ENCODE measurements at places on chromosomes 1 and 21.

GRCh38 chr1:30345491-30346130, 377.8 kb downstream of the MATN1 start:
- DNase-seq: no peak

DNA sequence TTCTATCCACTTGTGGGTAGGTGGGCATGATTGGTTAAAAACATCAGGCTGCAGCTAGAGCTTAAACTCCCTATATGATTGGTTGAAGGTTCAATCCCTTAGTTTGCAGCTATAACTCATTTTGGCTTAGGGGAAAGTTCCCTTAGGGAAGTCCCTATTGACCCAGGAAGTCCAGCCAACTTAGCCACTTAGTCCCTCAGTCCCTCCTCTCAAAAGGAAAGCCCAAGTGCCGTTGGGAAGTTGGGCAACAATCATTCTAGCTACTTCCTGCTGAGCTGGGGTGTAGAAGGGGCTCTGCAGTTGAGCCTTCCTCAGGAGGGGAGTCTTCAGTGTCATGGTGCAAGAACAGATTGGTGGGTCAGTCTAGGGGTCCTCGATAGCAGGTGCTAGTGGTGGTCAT, 12.2 kb downstream of the MSTO1 start:
- no peak for DNase-seq

GRCh38 chr1:244801246-244801645, 34.2 kb upstream of the COX20 start:
- DNase-seq: peak; percentile 29

DNA sequence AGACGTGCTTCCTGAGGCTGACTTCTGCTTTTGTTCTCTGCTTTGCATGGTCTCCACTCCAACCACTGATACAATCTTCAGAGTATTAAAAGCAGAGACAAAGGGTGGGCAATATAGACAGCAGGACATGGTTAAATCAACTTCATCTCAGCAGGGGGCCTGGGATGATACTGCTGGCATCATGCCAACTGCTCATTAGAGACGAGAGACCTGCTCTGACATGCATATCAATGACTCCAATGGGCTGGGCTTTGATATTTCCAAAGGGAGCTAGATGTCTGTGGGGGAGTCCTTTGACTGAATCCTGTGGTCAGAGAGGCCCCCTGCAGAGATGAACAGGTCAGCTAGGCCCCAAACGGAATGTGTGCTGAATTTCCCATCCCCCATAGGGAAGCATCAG, 106.6 kb downstream of the ACTL8 start:
- no peak for DNase-seq

- DNase-seq: no peak
Measured at GRCh38 chr1:31989964-31990363, 23.7 kb upstream of the KHDRBS1 start.

DNA sequence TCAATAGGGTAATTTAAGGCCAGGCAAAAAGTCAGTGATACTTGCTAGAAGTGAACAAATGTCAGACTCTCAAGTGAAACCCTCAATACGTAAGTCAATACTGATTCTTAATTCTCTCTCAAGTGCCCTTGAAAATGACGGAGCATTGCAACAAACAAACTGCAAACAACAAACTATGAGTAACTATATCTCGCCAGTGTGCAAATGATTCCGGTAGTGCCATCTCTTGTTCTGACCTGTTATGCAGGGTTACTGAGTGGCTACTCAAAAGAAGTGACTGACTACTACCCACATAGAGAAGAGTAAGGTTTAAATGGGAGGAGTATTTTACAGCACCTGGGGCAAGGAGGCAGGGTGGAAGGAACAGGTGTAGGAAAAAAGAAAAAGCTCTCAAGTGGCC, 1.6 kb downstream of the SLC19A2 start:
- no peak for DNase-seq

DNA sequence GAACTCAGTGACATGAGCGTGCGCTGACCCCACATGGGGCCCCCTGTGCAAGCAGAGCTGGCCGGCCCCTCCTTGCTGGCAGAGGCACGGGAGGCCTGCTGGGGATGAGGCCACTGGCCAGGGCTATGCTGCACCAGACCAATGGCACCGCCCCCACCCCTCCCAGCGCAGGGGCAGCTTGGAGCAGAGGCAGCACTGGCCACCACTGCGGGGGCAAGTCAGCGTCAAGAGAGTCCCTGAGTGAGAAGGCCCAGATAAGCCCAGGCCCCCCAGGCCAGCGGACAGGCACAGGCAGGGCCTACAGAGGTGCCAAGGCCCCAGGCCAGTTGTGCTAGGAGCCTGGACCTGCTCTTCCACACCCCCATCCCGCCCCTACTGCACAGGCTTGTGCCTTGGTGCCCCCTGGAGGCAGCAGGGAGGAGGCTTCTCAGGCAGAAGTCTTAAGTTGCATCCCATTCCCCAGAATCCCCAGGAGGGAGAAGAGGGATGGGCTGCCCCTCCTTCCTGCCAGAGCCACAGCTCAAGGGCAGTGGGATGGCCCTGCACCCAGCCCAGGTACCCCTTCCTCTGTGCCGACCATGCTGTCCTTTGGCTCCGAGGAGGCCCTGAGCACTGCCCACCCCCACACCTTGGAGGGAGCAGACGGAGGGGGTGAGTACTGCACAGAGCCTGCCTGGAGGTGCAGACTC, 35.8 kb downstream of the EPHX1 start:
- DNase-seq: no peak

DNA sequence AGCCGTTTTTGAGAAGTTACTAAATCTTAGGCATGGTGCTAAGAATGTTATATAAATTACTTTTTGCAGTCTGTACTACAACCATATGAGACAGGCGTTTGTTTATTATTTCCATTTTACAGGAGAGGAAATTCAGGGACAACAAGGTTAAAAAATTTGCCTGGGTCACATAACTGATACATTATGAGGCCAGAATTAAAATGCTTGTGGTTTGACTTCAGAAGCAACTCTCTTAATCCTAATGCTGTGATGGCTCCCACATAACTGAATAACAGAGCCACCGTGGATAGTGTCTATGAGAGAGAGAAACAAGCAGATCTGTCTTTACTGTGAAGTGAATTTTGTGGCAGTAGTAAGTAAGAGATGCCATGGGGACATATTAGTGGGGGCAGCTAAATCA, 184.9 kb downstream of the NCAM2 start:
- DNase-seq: no peak

DNA sequence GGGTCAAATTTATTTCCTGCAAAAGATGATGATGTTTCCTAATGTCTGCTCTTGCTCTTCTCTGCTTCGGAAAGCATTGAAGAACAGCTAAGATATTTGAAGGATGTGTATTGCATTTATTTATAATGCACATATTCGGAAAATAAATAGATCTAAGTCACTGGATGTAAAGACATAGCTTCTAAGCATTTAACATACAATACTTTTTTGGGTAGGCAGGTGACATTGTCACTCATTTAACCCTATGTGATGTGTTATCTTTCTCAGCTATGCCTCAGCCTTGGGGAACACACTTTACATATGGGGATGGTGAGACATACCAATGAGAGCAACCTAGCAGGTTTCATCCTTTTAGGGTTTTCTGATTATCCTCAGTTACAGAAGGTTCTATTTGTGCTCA, at the start of gene OR2G2:
OR2G2 (plus strand) TSS at position 301 of the 400 bp plus-strand sequence; CDS start at position 301, 0 bp downstream.
- no peak for DNase-seq

DNA sequence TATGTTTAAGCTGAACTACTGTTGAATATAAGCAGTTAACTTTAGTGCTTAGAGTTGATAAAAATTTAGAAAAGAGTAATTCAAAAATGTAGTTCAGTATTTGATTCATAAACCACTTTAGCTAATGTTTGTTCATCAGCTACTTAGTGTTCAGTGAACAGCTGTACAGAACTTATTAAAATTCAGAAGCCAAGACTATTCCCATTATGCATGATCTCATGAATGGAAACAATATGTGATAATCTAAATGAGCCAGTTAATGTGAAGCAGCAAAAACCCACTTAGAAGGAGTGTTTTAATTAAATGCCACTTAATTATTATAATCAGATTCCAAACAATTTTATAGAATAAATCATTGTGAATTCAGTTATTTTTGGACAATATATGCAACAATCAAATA, 92.9 kb upstream of the NEGR1 start:
- no peak for DNase-seq

DNA sequence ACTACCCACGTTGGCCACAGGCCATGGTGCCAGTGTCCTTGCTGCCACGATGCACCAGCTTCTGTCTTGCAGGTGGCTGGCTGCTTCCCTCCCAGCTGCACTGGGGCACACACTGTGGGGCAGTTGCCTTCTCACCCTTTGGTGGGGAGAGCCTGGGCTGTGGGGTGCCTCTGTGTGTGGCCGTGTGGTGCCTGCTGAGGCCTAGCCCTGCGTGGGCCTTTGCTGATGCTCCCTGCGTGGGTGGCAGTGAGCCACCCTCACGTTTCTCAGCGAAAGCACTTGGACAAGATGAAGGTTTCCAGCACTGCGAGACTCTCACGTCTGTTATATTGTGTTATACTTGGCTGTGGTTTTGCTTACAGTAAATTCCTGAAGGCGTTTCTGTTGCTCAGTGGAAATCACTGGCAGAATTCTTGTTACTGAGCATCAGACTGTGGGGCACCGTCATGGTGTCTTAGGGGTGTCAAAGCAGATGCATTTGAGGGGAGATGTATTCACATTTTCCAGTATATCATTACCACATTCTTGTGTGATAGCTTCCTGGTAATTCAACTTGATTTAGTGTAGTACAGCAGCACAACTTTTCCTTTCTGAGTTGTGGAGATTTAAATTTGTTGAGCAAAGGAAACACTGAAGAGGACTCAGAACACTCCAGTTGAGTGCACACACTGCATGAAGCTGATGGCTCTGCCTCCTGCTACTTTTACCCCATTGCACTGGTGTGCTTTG, 124.7 kb downstream of the PCBP3 start:
- no peak for DNase-seq

GRCh38 chr1:62361431-62361830, 42.2 kb upstream of the KANK4 start:
- DNase-seq: no peak

GRCh38 chr1:157925419-157926166, 67.9 kb upstream of the KIRREL1 start:
- DNase-seq: no peak

GRCh38 chr1:22854688-22855565, 117.7 kb downstream of the LACTBL1 start:
- DNase-seq: no peak

- no peak for DNase-seq
Measured at GRCh38 chr21:39175154-39175553, 8.1 kb downstream of the PSMG1 start.

DNA sequence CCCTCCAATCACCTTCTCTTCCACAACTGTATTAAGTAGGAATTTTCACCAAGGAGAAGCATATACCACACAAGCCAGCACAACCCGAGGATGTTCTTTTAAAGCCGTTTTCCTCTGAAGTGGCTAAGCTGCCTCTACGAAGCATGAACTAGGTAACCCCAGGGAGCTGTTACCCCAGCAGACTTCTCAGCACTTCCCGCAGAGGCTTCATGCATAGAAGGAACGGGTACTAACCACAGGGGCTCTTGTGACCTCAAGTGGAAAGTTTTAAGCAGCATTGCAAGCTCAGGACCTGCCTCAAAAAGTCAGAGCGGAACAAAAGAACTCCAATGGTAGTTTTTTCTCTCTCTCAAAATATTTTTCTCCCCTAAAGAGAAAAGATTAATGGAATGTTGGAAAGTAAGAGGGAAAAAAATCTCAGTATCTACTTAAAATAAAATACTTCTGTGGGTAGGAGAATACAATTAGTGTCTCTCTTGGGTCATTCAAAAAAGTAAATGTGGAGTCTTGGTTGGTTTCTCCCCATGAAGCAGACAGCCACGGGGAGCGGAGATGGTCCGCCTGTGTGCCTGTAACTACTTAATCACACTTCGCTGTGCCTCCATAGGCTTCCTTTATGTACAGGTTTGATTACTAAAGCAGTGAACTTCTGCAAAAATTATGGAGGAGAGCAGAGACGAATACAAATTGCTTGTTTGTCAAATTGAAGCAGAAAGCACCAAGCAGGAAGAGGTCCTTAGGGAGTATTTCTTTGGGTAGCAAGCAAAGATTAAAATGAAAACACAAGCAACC, 40.9 kb downstream of the STX6 start:
- peak; percentile 2 for DNase-seq

DNA sequence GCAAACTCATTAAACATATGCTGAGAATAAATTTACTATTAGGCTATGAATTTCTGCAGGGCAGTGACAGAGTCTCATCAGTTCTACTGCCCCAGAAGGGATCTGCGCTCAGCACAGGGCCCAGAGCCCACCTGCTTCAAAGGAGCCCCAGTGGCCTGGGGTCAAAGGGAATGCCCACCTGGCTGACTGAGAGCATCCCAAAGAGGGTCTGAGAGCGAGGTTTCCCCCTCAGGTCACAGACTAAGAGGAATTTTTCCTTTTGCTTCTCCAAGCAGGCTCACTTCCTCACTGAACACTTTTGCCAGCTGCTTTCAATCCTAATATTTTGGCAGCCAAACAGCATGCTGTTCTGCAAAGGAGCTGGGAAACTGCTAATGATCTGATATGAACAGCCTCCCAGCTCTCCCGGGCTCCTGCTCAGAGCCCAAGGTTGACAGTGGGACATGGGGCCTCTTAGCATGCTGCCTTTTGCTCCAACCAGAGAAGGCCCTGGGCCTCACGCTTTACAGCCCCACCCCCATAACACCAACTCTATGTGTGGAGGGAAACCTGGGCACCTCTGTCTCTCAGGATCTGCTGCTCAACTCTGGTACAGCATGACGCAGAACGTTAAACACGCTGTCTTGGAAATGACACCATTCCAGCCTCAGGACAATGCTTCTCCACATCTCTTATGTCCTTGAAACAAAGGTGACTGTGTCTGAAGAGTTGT, 70.7 kb upstream of the SYT6 start:
- DNase-seq: no peak

GRCh38 chr1:28341591-28341990, 12.8 kb downstream of the MED18 start:
- DNase-seq: no peak

DNA sequence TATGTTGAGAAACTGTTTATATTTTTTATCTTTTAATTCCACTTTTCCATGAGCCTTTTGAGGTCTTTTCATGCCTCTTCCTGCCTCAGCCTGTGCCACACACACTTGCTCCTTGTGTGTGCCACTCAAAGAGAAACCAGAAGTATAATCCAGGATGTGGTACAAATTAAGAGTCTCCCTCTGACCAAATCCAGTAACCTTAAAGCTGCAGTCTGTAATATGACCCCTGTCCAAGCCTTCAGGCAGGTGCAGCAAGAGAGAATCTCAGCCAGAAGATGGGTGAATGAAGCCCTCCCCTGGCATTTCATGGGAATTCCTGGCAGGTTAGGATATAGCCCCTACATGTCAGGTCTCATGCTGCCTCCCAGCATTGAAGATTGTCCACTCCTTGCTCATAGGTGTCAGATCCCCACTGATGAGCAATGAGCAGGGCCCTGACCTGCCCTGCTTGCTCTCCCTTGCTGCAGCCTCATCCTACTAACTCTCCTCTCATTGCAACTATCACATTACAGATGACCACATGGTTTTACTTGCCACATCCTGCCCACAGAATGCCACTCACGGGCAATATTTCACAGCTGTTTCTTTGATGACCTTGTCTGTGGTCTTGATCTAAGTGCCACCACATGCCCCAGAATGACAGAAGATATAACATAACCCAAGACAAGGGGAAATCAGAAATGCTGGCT, 169.3 kb downstream of the SEC16B start:
- no peak for DNase-seq

Measured in stimulated activated CD8-positive, alpha-beta memory T cell treated with anti-CD3 and anti-CD28 coated beads, Interleukin-2, amount 100 ng/mL, for 1 hour (primary cell).